ENCODE measurements at places on chromosomes 11 and 22.

- no peak for DNase-seq
These were observed 43.2 kb downstream of the ME3 start for GRCh38 chr11:86629045-86629706.

DNA sequence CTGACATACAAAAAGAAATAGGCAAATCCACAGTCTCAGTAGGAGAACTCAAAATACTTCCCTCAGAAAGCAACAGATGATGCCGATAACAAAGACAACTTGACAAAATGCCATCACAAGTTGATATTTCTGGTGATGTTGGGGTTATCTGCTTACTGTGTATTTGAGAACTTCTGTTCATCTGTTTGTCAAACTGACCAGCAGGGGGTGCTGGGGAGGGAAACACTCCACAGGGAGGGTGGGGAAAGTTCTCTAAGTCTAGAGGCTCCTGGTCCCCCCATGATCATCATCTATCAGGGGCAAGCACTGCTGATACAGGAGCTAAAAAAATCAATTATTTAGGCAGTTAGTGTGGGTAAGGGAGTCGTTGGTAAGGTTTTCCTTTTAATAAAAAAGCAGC lies 19.2 kb downstream of the GLYATL1 start:
- DNase-seq = peak; percentile 17

GRCh38 chr11:102153082-102153481 lies 42.8 kb downstream of the YAP1 start:
- no peak for DNase-seq

- no peak for DNase-seq
These were observed 2.0 kb upstream of the MAPK11 start for GRCh38 chr22:50272044-50272802.

DNA sequence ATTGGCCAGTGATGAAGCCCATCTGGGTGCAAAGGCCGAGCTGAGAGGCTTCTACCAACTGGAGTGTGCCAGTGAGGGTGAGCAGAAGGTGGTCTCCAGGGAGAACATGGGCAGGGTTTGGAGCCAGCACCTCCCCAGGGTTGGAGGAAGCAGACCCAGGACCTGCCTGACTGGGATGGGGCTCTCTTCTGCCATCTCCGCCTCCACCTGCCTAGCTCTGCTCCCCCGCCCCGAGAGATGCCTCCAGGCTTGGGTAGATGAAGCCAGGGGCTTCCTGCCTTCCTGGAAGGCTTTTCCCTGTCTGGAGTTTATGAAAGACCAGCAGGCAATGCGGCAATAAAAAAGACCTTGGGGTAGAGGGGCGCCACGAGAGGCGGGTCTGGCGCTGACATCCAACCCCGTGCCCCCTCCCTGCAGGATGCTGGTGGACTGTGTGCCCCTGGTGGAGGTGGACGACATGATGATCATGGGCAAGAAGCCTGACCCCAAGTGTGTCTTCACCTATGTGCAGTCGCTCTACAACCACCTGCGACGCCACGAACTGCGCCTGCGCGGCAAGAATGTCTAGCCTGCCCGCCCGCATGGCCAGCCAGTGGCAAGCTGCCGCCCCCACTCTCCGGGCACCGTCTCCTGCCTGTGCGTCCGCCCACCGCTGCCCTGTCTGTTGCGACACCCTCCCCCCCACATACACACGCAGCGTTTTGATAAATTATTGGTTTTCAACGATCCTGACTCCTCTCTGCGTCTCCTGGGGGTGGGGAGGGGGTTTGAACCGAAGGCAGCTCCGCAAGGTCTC lies 3.3 kb downstream of the SELENOM start:
- DNase-seq = no peak

DNA sequence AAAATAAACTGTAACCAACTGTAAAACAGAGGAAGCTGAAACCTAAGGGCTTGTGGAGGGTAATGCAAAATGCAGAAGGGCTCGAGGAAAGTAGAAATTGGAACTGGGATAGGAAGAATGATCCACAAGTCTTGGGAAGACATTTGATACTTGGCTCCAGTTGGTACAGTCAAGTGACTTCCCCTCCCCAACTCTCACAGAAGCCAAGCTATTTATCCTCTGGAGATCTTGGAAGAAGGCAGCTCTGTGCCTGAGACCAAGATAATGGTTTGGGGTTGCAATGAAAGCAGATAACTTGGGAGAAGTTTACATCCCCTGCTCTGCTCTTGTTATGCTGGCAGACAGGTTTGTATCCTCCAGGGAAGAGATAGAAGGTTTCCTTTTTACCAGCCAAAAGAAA lies 198.9 kb upstream of the ZC3H12C start:
- DNase-seq = no peak

DNA sequence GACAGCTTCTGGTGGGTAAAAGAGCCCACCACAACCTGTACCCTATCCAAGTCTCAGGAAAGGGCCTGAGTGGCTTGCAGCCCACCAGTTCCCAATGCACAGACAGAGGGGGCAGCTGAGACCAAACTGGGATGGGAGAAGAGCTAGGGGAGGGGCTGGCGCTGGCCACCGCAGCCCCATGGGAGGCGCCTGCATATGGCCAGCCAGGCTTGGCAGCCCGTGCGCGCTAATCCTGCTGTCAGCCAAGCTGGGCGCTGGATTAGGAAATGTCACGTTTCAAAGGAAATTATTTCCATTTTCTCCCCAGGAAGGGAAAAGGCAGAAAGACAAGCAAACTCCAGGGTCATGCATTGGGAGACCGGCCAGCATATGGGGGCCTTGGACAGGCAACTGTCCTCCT lies 236.8 kb downstream of the BUD13 start:
- DNase-seq = no peak

DNA sequence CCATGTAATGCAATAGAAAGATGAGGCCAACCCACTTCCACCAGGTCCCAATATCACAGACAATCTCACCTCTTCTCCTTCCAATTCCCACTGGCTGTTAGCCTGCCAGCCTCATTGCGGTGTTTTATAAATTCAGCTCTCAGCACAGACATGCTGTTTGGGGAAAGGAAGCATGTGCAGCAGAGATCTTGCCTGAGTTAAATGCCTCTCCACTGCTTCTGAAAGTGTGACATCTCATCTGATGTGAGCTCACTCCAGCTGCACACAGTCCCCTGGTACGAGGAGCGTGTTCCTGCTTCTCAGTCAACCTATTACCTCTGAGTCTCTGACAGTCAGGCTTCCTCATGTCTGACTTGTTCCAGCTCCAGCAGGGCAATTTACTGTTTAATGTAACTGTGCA lies 122.7 kb upstream of the GUCY1A2 start:
- no peak for DNase-seq

DNA sequence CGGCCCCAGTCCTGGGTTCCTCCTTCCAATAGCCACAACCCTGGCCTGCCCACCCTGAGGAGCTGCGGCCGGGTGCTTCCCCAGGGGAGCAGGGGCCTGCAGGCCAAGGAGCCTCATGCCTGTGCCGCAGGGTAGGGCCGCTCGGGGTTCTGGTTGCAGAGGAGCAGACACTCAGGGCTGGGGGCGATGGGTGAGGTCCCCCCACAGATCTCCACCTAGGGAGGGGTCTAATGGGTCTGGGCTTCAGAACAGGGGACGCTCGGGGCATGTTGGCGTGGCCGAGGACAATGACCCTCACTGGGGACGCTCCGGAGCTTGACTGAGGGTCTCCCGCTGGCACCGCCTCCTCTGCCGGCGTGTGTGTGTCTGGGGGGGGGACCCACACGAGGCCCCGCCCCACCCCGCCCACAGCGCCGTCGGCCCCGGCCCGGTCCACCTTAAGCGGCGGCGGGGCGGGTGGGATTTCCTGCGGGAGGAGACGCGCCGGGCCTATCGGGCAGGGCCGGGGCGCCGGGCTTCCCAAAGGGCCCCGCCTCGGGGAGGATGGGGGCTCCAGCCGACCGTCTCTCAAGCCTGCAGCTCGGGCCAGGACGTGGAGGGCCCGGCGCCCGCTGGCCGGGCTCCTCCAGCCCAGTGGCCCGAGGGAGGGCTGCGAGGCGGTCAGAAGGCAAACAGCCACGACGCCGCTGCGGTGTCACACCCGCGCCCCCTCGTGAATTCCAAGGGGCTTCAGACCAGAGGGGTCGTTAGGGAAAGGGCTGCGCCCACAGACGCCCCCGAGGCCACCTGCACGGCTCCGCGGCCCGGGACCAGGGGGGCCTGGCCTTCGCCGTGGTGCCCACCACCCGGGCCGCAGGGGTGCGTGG lies 640 bp upstream of the ZDHHC8 start:
- DNase-seq = peak; percentile 68

DNA sequence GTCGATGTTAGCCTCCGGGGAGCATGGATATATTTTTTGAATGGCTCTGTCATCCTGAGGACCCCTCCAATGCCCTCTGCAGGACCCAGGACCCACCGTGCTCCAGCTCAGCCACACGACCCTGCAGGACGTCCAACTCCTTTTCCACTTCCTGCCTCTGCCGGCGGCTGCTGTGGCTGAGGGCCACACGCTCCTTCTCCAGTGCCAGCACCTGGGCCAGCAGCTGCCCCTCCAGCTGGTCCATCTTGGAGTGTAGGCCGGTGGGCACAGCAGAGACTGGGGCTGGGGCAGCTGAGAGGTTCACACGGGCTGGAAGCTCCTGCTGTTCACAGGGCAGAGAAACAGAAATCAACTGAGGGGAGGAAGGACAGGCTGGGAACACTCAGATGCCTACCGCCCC lies 15.6 kb downstream of the NPTXR start:
- DNase-seq = no peak

- no peak for DNase-seq
These were observed 146.0 kb upstream of the SYT13 start for GRCh38 chr11:45432100-45432499.

DNA sequence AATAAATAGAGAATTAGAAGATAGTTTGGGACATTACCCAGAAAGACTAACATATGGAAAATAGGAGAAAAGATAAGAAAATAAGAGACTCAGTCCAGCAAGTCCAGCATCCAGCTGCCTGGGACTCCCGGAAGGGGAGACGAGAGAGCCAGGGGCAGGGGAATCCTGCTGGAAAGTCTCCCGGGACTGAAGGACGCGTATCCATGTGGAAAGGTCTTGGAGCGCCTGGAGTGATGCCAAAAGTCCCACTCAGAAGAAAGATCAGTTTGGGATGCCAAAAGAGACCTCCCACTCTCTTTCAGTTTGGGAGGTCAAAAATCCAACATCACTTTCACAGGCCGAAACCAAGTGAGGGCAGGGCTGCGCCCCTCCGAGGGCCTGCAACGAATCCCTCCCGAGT lies 30.7 kb downstream of the LRFN4 start:
- DNase-seq = no peak

DNA sequence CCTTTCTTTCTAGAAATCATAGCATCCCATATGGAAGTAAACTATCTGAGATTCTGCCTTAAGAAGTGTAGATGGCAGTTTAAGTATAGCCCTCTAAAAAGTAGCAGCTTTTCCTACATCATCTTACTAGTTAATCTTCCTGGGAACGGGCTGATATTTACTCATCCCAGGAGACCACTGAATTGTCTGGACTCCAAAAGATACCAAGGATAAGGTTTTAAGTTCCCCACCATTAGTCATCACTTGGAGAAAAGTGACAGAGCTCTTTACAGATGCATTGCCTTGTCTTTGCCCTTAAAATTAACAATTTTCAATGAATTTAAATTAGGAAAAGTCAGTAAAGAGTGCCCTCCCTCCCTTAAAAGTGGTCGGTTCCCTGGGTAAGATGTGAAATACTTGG lies 129.5 kb downstream of the MAML2 start:
- DNase-seq = no peak

DNA sequence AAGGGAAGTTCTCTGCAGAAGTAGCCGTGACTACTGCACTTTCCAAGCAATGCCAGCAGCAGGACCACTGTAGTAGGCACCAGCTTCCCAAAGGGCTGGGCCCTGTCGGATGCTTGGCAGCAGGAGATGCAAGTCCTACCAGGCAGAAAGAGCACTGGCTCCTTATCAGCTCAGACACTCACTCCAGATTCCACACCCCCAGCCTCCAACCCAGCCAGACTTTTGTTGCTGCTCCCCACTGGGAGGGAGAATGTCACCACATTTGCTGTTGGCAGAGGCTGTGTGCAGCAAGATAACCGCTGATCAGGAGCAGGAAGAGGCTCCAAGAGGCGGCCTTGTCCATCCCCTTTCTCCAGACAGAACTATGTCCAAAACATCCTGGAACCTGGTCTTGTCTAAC lies 118.7 kb downstream of the C11orf58 start:
- DNase-seq = no peak

DNA sequence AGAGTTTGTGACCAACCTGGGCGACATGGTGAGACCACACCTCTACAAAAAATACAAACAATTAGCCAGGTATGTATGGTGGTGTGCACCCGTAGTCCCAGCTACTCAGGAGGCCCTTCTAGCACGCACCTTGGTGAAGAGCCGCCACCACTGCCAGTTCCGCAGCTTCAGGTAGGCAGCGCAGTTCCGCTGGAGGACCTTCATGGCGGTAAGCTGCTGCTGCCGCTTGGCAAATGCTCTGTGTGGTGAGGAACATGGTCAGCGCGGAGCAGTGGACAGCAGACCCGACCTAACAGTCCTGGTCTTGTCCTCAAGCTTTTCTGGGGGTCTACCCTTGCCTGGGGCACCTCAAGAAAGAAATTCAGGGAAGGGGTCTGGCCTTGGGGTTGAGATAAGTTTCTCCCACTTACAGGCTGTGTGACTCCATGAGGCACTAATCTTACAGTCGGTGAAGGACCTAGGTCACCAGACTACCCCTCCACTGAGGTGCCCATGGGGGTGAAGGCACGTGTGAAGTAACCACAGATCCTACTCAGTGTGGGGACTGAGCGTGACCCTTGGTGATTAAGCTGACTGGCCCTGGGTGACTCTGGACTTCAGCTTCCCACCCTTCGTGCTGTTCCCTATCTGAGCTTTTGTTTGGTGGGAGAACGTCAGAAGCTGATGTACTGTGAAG lies 49.6 kb downstream of the APOL1 start:
- no peak for DNase-seq

GRCh38 chr11:2142762-2143202 lies 3.6 kb upstream of the IGF2 start:
- DNase-seq = no peak
